ENCODE measurements at places on chromosomes 6 and 20.

DNA sequence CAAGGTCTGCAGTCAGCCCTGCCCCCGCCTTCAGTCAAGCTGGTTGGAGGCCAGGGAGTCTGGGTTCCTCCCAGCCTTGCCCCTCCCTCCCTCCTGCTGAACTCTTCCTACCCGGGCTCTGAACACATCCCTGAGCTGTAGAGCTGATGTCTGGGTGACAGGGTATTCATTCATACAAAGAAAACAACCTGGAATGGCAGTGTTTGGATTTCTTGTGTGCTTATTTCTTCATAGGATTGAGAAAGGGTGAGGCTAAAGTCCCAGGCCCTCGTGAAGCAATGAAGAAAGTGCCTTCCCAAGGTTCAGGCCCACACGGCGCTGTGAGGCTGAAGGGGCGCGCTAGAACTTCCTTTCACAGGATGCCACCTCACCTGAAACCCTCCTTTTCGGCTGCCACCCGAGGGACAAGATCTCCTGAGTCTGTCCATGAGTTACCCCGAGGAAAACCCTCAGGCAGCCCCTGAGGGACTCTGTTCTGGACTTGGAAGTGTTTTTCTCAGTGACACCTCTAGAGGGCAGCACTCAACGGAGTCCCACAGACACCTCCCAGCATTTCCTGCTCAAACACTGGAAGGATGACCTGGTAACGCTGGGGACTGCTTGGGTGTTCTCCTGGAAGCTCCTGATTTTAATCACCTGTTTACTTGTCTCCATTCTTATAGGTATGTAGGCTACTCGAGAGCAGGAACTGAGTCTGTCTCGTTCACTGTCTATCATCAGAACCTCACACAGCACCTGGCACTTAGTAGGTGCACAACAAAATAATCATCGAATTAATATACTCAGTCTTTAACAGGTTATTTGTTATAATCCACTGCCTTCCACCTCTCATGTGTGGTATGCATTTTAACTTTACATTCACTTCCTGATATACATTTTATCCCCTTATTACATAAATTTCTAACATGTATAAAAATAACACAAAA, 11.8 kb upstream of the GSTA1 start:
- no peak for DNase-seq

- no peak for DNase-seq
These were observed 49.6 kb downstream of the SLC2A12 start for GRCh38 chr6:134002821-134003220.

GRCh38 chr6:133499662-133500061, 258.5 kb downstream of the EYA4 start:
- DNase-seq: no peak

- no peak for DNase-seq
These were observed 10.4 kb upstream of the SUMO4 start for GRCh38 chr6:149389509-149390297.

DNA sequence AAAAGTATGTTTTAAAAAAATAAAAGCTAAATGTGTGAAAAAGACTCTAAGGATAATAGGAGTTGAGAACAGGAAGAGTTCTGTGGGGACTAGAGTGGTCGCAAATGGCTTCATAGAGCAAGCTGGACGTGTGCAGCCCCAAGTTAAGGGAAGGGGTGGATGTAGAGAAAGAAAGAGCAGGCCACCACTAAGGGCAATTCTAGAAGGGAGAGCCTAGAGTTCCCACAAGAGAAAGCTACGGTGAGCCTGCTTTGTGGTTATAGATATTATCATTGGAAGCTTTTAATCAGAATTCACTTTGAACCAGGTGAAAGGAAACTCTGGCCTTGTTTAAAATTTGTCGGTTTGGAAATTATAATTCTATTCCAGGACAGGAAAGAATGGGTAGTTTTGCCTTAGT, 101.6 kb downstream of the HIVEP2 start:
- DNase-seq: no peak

GRCh38 chr6:11632231-11632630, 94.7 kb downstream of the TMEM170B start:
- no peak for DNase-seq

- no peak for DNase-seq
These were observed 10.1 kb downstream of the ISM1 start for GRCh38 chr20:13231031-13231752.

DNA sequence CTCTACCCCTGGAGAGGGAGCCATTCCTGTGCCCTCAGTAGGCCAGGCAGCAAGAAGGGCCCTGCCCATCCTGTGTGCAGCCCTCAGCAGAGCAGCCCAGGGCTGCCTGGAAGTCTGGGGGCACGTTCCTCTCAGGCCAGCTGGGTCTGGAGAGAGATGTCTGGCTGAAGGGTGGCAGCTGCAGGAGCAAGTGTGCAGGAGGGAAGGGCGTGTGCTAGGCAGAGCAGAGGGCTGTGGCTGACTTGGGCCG, 62.7 kb downstream of the NOL4L start:
- no peak for DNase-seq

DNA sequence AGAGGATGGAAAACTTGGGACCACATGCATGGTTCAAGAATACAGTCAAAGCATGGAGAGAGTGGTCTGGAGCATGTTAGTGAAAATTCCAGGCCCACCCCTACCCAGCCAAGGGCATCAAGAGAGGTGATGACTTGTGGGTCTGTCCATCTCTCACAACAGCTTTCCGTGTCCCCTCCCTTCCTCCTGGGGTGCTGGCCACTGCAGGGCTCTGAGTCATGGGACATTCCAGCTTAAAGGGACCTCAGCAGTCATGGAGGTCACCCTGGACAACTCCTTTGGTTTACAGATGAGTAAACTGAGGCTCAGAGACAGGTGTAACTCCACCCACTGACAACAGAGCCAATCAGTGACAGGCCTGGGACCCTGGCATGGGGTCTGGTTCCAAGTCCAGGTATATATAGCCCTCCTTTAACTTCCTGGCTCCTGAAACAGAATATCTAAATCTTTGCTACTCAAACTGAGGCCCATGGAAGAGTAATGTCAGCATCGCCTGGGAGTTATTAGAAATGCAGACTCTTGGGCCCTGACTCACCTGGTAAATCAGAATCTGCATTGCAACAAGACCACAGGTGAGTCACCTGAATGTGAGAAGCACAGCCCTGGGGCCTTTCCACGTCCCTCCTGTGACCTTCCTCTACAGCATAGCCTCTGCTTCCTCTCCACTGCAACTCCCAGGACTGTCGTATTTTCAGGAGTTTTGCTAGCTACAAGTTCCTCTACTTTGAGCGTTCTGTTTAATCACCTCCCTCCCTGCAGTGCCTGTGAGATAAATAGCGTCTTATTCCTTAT, 170.2 kb downstream of the ZDHHC14 start:
- no peak for DNase-seq

Measured in amniotic stem cell (primary cell).